ENCODE measurements at places on chromosomes 11 and 22.

- no peak for DNase-seq
These were observed 60.8 kb upstream of the CTSC start for GRCh38 chr11:88398372-88398771.

DNA sequence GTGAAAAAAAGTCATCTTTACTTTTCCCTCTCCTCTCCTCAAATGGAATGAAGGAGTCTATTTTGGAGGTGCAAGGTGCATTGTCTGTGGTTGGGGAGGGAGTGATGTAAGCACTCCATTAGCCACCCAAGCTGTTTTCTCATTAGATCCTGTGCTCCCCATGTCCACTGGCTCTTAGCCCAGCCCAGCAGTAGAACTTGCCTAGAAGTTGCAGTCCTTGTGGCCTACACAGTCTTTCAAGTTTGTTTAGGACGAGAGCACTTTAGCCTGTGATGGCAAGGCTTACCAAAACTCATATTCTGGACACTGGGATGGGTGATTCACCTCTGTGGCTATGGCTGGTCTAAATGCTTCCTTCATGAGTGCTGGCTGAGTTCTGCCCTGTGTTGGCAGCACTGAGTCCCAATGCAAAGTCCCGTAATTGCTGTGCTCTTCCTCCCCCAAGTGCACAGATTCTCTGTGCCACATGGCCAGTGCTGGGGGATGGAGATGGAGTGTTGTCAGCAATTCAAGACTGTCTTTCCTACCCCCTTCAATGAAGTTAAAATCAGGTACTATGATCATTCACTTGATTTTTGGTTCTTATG lies 15.8 kb downstream of the SLC22A25 start:
- no peak for DNase-seq

DNA sequence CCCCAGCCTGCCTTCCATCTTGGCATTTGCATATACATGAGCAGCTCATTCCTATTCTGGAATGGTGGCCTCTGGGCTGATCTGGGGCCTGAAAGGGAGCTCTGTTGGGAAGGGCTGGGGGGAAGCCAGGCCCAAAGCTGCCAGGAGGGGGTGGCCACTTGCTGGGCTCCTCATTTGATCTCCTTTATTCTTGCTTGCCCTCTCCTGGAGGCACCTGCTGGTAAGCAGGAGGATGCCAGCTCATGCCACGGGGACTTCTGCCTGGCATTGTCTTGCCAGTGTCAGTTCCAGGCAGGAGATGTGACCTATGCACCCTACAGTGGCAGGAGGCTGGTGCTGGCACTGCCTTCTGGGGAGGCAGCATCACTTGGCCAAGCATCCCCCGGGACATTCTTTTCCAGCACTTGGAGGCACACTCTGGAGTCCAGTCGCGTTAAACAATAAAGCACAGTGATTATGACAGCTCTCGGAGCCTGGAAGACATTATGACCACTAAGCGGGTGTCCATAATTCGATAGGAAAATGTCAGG lies 128.3 kb downstream of the NTM start:
- DNase-seq = no peak

DNA sequence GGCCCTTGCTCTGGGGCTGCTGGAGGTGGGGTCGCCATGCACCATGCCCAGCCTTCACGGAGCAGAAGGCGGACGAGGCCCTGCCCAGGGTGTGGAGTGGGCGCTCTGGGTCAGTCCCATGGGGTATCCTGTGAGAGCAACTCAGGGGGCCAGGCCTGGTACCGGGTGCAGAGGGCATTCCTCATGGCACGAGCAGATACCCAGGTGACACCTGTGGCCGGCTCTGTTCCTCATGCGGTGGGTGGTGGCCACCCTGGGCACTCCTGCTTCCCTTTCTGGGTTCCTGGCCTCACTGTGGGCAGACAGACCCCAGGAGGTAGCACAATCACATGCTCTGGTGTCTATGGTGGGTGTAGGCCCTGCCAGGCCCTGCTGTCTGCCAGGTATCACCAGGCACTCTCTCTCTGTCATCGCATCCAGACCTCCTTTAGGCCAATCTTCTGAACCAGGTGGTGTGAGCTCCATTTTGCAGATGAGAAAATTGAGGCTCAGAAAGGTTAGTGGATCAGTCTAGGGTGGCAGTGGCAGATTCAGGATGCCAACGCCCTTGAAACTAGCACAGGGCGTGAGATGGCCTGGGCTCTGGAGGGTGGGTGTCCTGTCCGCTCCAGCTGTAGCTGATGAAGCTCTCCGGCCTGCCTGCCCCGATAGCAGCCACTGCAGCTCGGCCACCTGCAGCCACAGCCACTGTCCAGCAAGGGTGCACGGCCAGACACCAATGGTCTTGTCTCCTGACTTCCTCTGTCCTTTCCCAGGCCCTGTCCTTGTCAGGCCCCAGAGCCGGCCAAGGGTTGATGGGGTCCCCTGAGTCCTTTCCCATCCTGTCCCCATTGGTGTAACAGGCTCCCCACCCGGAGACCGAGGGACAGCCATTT lies 15.1 kb downstream of the DGKZ start:
- no peak for DNase-seq

- DNase-seq = no peak
These were observed 5.1 kb upstream of the OR52R1 start for GRCh38 chr11:4809246-4809645.

GRCh38 chr11:83175815-83176214 lies 17.7 kb upstream of the ANKRD42 start:
- no peak for DNase-seq

- peak; percentile 14 for DNase-seq
These were observed at the start of gene CECR2 for GRCh38 chr22:17369439-17370025. CECR2 (plus strand) TSS chr22:17369460; CDS start chr22:17369784, 324 bp downstream.

DNA sequence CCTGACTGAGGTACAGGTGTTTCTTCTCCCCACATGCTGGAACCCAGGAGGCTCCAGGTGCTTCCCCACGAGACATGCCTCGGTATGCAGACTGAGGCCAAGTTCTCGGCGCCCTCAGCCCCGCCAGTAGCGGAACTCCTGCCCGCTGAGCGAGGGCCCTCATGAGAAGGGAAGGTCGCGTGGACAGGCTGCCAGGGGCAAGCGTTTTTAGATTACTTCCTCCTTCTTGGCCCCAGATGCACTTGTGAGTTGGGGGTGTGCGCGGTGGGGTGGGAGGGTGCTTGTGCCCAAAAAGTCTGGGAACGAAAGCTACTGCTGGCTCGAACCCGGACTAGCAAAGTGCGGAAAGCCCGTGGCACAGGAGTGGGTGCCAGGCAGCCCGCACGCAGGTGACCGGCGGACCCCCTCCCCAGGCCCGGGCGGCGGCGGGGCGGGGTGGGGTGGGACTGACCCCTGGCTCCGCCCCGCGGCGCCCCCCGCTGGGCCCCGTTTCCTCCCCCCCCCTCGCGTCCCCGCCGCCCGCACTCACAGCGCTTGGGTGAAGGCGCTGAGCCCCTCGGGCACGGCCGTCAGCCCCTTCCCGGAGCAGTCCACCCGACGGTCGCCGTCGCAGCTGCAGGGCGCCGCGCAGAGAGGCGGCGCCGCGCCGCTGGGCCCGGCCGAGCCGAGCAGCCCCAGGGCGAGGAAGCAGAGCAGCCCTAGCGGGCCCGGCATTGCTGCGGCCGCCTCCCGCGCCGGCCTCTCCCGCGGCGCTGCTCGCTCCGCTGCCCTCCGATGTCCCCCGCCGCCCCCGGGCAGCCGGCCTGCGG lies 797 bp downstream of the LGR4 start:
- DNase-seq = no peak

DNA sequence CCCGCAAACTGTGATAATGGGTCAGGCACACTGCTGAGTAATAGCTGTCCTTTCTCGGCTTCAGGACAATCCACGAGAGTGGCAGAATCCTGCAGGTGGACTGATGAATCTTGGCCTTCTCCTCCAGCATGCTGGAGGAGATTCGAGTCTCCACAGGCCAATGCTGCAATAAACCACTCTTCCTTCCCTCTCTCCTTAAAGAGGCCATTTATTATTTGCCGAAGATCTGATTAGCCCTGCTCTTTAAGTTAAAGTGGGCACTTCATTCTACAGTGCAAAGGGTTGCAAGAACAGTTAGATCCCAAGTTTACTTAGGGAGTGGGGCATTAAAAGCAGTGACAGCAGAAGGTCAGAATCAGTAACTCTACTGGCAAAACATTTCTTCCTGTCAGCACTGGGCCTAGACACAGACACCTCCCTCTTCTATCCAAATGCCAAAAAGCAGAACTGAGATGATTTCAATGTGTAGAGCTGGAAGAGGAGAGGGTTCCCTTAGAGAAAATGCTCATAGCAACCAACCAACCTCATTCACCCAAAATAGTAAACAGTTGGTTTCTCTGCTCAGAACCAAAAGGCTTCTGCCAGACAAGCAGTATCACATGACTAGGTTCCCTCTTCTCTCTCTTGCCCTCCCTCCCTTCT lies 121.7 kb downstream of the SGSM3 start:
- no peak for DNase-seq

- DNase-seq = no peak
These were observed 8.7 kb upstream of the CALCA start for GRCh38 chr11:14980854-14981253.

- no peak for DNase-seq
These were observed 57.7 kb downstream of the BID start for GRCh38 chr22:17716529-17716928.

DNA sequence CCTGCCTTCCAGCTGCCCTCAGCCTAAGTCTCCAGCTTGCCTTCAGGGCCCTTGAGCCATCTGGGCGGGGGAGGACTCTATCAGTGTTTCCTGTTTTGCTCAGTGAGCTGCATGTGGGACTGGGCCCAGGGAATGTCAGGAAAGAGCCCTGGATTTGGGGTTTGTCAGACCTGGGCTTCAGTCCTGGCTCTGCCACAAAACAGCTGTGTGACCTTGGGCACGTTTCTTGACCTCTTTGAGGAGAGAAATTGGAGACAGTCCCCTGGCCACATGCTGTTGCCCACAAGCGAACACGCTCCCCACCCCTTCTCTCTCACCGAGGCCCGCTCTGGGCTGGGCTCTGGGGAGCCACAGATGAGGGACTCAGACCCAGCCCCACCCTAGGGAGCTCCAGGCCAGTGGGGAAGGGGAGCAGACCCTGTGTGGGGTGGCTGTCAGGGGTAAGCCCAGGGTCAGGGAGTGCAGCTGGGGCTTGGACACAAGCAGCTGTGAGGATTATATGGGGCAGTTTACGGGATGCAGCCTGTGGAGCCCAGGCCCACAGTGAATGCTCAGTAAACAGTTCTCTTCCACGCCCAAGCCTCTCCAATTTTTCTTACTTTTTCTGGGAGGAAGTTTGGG lies 12.3 kb downstream of the MYO7A start:
- no peak for DNase-seq

DNA sequence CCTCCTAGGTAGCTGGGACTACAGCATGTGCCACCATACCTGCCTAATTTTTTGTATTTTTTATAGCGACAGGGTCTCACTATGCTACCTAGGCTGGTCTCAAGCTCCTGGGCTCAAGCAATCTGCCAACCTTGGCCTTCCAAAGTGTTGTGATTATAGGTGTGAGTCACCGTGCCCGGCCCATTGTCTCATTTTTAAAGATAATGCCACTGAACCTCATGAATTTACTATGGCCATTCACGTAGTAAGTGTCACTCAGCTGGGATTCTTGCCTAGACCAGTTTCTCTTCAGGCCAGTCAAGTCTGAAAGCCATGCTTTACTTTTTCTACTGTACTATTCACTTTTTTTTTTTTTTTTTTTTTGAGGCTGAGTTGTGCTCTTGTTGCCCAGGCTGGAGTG lies 22.4 kb downstream of the DEPDC5 start:
- no peak for DNase-seq

DNA sequence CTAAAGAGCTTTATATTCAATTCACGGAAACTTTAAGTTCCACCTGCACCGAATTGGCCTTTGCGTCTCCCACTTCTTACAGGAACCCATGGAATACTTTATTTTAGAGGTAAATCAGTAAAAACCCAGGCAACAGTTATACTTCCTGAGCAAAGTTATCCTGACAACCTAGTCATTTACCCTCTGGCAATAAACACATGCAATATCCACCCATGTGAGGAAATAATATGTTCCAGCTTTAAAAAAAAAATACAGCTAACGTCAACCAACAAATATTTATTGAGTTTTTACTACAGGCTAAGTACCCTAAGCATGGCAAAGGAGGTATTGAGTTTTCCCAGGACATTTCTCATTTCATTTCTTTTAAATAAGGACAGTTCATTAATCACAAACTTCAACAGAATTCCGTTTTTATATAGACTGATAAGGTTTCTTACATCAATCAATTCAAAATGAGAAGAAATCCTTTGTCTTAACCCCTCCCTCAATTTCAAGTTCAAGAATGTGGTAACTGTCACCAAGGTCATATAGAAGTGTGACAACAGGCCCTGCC lies 38.3 kb upstream of the CCDC34 start:
- DNase-seq = no peak

All from stimulated activated CD4-positive, alpha-beta T cell treated with anti-CD3 and anti-CD28 coated beads, TNF-alpha, amount 100 ng/mL, for 24 hours (primary cell).